HCT116 (cell line): ENCODE measurements at places on chromosomes 13 and 19.

- DNase-seq, result no peak
Observed at GRCh38 chr13:71613066-71613745, 253.8 kb downstream of the DACH1 start.

DNA sequence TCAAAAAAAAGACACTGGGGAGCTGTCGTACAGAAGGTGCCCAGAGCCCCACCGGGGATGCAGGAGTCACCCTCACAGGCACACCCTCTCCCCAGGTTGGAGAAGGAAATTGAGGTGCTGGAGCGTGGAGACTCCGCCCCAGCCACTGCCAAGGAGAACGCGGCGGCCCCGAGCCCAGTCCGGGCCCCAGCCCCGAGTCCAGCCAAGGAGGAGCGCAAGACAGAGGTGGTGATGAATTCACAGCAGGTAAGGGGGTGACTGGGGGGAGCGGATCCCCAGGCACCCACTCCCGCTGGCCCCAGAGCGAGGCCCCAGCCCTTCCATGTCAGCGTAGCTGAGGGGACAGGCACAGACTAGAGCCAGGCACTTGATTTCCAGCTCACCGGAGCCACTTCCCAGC lies 19.9 kb upstream of the MISP start:
- DNase-seq, result no peak

- DNase-seq, result no peak
Observed at GRCh38 chr13:23372264-23372906, 61.1 kb downstream of the SACS start.

- DNase-seq, result no peak
Observed at GRCh38 chr13:93603043-93603442, 376.4 kb downstream of the GPC6 start.

GRCh38 chr19:45152504-45153338 lies 8.1 kb downstream of the NKPD1 start:
- DNase-seq, result no peak

- DNase-seq, result no peak
Observed at GRCh38 chr13:43300865-43301264, 277.5 kb downstream of the DNAJC15 start.

DNA sequence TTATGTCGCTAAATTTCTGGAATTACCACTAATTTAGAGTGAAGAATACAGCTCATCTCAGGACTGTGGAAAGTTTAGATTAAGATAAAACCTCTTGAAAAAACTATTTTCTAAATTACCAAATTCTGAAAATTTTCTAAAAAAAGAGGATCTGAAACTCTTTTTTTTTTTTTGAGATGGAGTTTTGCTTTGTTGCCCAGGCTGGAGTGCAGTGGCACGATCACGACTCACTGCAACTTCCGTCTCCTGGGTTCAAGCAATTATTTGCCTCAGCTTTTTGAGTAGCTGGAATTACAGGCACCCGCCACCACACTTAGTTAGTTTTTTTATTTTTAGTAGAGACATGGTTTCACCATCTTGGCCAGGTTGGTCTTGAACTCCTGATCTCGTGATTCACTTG lies 16.6 kb upstream of the ZNF253 start:
- DNase-seq, result no peak

DNA sequence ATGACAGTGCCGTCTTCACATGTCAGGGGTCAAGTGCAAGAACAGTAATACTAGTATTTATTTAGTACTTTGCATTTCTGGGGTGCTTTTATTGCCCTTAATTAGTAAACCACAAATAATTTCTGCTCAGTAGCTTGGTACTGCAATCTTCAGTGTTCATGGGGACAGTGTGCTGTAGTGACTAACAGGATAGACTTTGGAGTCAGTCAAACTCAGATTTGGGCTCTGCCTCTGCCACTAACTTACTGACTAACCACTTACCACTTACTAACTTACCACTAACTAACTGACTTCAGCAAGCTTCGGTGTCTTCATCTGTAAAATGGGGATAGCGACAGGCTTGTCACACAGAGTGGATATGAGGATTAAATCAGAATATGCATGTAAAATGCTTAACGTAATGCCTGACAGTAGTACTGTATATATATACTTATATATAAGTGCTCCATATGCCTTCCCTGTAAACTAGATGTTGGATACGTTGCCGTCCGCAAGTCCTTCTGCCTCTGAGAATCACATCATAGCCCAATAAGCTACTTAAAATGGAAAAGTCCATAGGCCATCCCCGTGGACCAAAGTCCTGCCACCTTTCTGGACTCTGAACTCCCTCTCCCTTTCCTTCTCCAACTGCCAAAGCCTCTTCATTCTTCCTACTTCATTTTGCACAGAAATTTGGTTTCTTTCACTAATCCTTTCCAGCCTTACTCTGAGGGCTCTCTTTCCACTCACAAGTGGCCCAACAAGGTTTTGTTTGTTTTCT lies 158.1 kb downstream of the ZIC5 start:
- no peak for DNase-seq

- DNase-seq, result peak; percentile 90
Observed at GRCh38 chr13:21603531-21604448, at the start of gene MICU2. Gene MICU2, minus strand, starts transcription at chr13:21604170. Its CDS starts 22 bp downstream, at chr13:21604148.

- no peak for DNase-seq
Observed at GRCh38 chr19:14135355-14135754, 1.0 kb downstream of the ASF1B start.

GRCh38 chr19:16612636-16613035 lies 15.4 kb downstream of the MED26 start:
- no peak for DNase-seq

- DNase-seq, result no peak
Observed at GRCh38 chr13:98576200-98576945, 534 bp downstream of the STK24 start.

DNA sequence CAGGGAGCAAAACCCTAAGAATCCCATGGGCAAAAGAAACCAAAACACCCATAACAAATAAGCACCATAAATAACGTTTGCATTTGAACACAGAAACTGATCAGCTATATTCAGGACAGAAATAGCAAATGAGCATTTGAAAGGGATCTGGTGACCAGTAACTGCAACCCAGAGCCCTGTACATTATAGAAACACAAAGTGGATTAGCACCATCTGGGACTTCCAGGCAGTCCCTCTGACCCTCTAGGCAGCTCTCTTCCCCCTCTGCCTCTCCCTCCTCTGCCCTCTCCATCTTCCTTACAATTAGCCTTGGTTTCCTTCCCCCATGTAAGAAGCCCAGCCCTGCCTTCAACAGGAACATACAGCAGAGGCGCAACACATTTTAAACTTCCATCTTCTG lies 215.0 kb downstream of the DCLK1 start:
- no peak for DNase-seq

GRCh38 chr19:31511098-31511497 lies 161.9 kb upstream of the TSHZ3 start:
- no peak for DNase-seq

DNA sequence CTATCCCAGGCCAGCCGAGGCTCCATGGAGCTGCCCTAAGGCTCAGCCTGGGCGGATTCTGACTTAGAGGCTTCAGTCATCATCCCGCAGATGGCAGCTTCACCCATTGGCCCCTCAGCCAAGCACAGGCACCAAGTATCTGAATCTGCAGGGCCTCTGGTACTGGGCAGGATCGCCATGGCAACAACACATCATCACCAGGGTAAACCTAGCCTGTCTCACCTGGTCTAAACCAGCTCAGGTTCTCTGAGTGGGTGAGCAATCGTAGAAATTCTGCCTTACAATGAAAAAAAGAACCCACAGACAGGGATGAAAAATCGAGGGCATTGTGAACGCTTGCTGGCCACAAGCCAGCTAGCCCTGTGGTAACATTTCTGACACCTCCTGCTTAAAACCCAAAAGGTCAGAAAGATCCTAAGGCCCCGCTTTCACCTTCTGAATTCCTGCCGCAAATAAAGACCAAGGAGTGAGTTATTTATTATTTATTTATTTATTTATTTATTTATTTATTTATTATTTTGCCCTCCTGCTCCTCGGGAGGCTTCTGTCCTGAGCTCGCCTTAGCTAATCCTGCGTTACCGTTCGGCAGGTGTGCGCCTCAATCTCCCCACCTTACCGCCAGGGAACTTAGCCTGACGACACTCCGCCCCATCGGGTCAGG lies 12.0 kb upstream of the CEACAM21 start:
- DNase-seq, result no peak

- no peak for DNase-seq
Observed at GRCh38 chr13:73060251-73061160, 1.7 kb downstream of the KLF5 start.

DNA sequence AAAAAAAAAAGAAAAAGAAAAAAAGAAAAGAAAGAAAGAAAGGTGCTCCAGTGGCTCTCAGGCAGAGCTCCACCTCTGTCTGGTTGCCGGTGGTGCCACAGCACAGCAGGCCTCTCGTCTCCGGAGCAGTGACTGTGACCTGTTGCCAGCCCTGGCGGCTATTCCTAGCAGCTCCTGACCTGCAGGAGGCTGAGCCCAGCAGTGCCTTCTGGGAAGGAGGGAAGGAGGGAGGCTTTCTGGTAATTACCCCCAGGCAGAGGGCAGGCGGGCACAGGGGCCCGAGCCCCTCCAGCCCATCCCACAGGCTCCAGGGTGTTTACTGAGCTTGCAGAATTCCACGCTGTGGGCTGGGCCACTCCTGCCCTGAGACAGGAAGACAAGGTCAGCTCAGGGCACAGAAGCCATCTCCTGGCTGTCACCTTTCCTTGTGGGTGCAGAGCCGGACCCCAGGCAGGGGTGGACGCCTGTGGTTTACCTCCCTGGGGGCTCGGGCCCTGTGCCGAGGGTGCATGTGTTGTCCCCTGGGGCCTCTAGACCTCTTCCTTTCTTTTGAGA lies 77.9 kb downstream of the GNG7 start:
- DNase-seq, result no peak

DNA sequence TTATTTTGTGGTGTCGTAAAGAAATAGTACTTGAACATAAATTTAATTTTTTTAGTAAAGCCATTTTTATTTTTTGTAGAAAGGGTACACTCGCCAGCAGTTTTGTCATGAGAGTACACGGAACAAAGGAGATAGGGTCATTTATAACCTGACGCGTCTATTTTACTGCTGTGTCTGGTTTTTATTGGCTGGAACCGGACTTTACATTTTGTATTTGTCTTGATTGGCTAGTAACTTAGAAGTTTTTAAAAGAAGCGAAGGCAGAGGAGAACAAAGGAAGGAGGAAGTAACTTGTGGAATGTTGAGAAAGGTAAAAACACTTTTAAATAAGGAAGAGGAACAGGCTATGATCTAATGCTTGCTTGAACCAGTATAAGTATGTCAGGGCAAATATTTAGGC lies 43.5 kb downstream of the TRPM4 start:
- DNase-seq, result no peak
